ENCODE measurements at places on chromosomes 12 and 14. TPM values are rescaled to one million over a fixed set of nuclear protein-coding genes. Genes with fewer than 3 reads are reported as not detected.

DNA sequence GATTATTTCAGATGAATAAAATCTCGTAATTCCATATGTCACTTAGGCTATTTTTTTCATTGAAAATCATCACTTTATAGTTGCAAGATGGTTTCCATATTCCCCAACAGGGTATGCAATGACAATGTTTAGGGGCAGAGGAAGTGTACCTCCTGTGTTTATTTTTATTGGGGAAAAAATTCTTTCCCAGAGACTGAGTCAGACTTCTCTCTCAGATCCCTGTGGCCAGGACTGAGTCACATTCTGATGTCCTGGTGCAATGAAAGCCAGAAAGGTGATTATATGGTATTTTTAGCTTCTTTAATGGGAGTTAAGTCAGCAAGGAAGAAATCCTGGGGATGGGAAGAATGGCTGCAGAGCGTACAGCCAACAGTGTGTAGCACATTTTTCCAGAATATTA is 196.9 kb upstream of the ALG10 start:
- no peak for DNase-seq

DNA sequence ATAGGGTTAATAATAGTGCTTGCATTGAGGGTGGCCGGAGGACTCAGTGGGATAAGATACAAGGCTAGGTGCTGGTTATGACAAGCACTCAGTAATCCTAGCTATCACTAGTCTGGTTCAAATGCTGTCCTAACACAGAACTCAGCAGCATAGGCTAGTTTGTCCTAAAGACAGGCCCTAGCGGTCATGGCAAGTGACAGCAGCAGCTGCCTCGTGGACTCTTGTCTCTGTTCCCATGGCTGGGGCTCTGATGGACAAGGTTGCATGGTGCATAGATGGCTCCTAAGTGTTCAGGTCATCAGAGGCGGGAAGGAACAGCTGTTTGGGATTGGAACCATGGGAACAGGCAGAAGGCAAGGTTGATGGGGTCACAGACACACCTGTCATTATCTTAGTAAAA is 42.4 kb upstream of the IGF1 start:
- DNase-seq = no peak

GRCh38 chr14:59583755-59584154 is 7.1 kb upstream of the CCDC175 start:
- DNase-seq = no peak

- DNase-seq = no peak
These were observed 181.7 kb downstream of the NPAS3 start for GRCh38 chr14:33120341-33120740.

- DNase-seq = no peak
These were observed 20.4 kb upstream of the GPATCH2L start for GRCh38 chr14:76131071-76131965.

DNA sequence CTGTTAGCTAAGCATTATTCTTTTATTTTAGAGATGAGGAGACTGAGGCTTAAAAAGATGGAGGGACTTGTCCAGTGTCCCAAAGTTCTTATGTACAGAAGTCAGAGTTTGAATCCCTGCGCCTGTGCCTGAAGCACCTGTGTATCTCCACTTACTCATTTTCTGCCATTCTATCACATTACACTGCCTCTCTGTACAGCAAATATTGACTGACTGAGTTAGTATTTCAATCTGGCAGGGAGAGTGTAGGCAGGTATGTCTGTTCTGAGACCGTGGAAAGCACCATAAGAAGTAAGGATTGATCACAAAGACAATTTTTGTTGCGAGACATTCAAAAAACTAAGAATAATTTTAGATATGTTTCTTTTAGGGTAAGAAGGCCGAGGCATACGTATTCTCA is 162.7 kb downstream of the KITLG start:
- no peak for DNase-seq

GRCh38 chr14:51738754-51739153 is 87.0 kb downstream of the FRMD6 start:
- DNase-seq = no peak

GRCh38 chr14:105410642-105411016 is 9.0 kb upstream of the MTA1 start:
- no peak for DNase-seq

ACAD10 gene
- total RNA-seq = 34.2 TPM

KMT2D gene
- total RNA-seq = 104 TPM

LGALS3 gene
- total RNA-seq = 256 TPM

LAG3 gene
- 1.4 TPM for total RNA-seq

TSPAN8 gene
- 345 TPM for total RNA-seq

CCDC59 gene
- total RNA-seq = 19.4 TPM

SAMD15 gene
- total RNA-seq = 3.5 TPM

FSCB gene
- not detected for total RNA-seq
